ENCODE measurements at places on chromosomes 5 and 9.
A peak's percentile ranks its signal among the peaks of the same experiment; 100 is the strongest.

DNA sequence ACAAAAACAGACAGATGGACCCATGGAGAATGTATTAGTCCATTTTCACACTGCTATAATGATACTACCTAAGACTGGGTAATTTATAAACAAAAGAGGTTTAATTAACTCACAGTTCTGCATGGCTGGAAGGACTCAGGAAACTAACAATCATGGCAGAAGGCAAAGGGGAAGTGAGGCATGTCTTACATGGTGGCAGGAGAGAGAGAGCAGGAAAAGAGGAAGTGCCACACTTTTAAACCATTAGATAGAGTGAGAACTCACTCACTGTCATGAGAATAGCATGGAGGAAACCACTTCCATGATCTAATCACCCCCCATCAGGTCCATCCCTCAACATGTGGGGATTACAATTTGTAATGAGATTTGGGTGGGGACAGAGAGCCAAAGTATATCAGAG lies 808.9 kb downstream of the CDH12 start:
- no peak for DNase-seq

DNA sequence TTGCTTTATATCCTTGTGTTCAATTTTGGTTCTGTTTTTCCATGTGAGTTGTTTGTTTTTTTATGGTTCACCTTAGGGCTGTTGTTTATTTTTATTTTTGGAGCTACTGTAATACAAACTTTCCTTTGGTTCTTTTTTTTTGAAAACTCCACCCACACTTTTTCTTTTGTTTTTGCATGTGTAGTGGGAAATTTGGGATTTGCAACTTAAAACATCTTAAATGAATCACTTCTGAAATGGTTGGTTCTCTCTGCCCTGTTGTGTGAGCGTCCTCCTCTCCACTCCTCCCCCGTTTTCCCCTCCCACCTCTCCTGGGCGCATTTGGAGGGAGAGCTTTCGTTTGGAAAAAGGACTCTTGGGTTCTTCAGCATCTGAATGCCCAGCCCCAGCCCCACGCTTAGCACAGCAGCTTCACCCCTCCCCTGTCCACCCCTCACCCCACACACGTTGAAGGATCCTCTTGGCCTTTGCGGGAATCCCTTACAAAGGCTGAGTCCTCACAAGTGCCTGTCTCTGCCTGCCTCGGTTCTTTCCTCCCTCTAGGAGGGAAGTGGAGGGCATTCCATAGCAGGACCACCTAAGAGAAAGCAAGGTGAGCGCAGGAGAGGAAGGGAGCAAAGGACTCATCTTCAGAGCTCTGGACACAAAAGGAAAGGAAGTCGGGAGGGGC lies 67.2 kb downstream of the DMRT1 start:
- DNase-seq = no peak

DNA sequence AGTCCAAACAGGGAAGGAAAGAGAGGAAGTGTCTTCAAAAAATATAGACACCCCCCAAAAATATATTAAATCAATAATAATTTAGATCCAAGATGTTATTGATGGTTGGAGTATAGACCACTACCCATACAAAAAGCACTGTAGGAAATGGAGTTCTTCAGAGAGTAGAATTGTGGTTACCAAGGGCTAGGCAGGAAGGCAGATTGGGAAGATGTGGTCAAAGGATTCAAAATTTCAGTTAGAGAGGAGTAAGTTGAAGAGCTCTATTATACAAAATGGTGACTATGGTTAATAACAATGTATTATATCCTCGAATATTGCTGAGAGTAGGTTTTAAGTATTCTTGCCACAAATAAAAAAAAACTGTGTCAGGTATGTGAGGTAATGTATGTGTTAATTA lies 149.4 kb downstream of the CWC27 start:
- DNase-seq = no peak

GRCh38 chr9:129109952-129110739 lies 447 bp downstream of the CRAT start:
- DNase-seq = peak; percentile 68

DNA sequence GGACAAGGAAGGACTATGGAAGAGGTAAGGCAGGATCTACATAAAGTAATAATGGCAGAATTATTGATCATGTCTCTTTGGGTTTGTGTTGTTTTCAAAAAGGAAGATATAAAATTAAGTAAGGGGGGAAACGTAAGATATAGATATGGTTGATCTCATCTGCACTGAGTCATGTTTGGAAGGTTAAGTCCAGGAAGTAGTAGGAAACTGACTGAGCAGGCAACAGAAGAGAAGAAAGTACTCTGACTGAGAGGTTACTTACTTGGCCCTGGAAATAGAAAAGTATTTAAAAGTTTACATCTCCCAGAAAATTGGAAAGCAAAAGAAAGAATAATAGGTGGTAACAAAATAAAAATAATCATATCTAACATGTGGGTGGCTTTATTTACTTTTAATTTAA lies 405.3 kb upstream of the RGMB start:
- DNase-seq = no peak

- DNase-seq = peak; percentile 37
Measured at GRCh38 chr9:136808075-136808805, 492 bp downstream of the RABL6 start.

DNA sequence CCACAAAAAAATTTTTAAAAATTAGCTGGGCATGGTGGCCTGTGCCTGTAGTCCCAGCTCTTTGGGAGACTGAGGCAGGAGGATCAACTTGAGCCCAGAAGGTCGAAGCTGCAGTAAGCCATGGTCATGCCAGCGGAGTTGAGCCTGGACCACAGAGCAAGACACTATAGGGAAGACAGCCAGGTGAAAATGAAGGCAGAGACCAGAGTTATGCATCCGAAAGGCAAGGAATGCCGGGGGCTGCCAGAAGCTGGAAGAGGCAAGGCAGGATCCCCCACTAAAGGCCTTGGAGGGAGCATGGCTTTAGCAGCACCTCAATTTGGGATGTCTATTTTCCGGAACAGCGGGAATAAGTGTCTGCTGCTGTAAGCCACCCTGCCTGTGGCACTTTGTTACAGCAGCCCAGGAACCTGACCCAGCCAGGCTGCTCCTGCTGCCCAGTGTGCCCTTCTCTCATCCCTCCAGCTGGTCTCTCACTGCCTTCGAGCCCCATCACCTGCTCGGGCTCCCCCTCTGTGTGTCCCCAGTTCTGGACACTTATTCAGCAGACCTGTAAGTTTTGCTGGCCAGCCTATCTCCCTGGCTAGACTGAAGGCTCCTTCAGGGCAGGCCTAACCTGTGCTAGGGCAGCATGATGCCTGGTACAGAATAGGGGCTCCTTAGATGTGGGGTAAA lies 16.8 kb upstream of the JADE2 start:
- no peak for DNase-seq
